ENCODE measurements at places on chromosomes 11 and 22.

- DNase-seq: no peak
Measured at GRCh38 chr11:65968600-65969482, 7.3 kb downstream of the SART1 start.

GRCh38 chr11:110086892-110087309 is 6.3 kb upstream of the ZC3H12C start:
- no peak for DNase-seq

DNA sequence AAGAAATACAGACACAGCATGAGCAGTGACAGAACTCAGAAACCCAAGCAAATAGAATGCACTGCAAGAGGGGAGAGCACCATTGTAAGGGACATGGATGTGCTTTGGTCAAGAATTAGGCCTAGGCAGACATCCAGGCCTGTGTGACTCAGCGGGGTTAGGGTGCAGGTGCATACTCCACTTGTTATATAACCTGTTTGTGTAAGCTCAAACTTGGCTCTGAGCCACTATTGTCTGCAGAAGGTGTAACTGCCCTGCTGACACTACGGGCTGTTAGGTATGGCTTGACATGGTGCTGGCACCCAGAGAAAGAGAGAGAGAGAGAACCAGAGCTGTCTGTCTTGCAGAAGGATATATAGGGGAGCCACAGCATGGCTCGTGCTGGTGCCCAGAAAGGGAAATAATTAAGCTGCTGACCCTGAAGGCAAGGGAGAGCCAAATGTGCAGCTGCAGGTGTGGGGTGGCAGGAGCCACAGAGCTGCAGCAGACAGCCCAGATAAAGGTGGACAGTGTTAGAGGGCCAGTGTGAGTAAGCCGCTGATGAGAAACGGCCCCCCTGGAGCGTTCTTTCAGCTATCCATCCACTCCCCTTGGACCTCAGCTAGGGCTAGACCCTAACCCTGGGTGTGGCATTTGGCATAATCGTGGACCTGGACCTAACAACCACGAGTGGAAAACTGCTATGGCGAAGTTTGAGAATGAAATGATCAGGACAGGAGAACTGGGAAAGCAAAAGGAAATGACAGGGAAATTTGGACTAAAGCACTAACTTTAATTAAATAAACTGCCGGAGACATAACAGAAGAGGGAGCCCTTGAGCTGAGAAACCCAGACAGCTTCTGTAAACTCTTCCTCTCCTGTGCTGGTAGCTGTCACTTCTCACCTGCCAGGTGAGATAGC is 253.0 kb upstream of the CCDC179 start:
- DNase-seq: peak; percentile 21

GRCh38 chr11:126483621-126484195 is 128.2 kb downstream of the ST3GAL4 start:
- no peak for DNase-seq

DNA sequence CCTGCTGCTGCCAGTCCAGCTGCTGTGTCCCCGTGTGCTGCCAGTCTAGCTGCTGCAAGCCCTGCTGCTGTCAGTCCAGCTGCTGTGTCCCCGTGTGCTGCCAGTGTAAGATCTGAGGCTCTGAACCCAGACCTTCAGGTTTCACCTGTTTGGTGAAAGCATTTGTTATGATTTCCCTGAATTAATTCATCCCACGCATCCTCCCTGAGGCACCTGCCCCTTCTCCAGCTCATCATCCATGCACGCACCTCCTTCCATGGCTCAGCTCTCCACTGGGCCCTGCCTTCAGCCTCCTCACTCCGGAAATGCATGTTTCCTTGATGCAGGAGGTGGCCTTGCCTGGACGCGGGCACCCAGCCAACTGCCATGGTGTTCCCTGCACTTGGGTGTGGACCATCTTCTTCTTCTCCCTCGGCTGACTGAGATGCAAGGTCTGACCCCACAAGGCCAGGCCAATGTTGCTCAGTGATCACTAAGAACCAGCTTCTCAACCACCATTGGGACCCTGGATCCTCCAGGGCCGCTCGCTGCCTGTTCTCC is 788 bp downstream of the KRTAP5-10 start:
- DNase-seq: no peak

- no peak for DNase-seq
Measured at GRCh38 chr11:111357150-111358037, 21.7 kb downstream of the POU2AF1 start.

DNA sequence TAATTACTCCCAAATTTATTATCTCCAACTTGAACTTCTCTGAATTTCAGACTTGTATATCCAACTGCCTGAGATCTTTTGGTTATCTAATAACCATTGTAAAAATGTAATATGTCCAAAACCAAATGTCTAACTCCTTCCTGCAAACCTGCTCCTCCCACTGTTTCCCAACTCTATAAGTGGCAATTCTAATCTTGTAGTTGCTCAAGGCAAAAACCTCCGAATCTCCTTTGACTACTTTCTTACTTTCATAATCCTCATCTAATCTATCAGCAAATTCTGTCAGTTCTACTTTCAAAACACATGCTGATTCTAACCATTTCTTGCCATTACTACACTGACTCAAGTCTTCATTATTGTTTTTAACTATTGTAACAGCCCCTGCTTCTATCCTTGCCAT is 55.7 kb downstream of the FAM168A start:
- DNase-seq: no peak

GRCh38 chr11:79088967-79089366 is 351.9 kb downstream of the TENM4 start:
- DNase-seq: no peak

GRCh38 chr22:26045860-26046259 is 123.4 kb upstream of the SEZ6L start:
- no peak for DNase-seq

- no peak for DNase-seq
Measured at GRCh38 chr11:85948884-85949283, 93.7 kb downstream of the CCDC83 start.

DNA sequence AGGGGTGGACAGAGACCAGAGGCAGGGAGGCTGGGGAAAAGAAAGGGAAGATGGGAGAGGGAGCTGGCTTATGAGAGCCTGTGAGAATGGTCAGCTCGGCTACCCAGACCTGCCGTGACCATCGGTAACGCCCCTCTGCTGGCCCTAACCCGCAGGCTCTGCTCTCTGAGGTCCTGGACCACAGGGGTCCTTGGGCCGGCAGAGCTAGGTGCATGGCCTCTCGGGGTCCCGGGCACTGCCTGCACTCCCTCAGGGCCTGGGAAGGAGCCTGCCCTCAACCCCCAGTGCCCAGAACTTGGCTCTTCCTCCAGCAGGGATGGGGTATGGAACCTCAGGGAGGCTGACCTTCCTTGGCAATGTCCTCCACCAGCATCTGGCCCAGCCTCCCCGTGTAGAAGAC is 13.2 kb downstream of the GGT5 start:
- DNase-seq: no peak

Data from nephron progenitor cell (in vitro differentiated cells).